ENCODE measurements at places on chromosomes 2 and 18.

GRCh38 chr2:183024339-183025095 lies 13.7 kb downstream of the NCKAP1 start:
- no peak for DNase-seq

DNA sequence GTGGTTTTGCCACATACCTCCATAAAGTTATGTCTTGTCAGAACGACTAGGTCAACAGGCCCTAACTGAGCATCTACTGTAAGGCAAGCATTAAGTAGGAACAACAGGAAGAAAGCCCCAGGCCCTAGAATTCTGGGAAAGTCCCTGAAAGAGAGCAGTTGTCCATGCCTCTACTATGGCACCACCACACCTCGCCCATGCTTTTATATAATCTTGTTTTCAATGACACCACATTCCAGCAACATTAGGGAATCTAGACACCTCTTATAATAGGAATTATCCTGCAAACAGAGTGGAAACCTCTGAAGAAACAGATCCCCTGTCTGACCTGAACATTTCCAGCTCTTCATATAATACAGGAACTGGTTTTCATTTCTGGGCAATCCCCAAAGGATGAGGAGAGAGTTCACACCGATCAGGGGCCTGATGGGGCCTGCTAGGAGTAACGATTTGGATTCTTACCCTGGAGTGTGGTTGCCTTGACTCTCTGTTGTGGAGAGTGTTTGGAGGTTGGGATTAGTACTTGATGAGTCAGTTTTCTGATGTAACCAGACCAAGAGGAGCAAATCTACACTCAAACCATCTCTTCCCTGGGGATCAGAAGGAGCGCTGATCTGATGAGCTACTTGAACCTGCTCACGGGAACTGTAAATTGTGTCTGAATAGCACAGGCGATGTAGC lies 31.9 kb upstream of the CEP68 start:
- DNase-seq: peak; percentile 69

GRCh38 chr2:73961823-73962615 lies 22.7 kb upstream of the TET3 start:
- no peak for DNase-seq

GRCh38 chr18:3081584-3081991 lies 68.6 kb upstream of the LPIN2 start:
- DNase-seq: no peak

DNA sequence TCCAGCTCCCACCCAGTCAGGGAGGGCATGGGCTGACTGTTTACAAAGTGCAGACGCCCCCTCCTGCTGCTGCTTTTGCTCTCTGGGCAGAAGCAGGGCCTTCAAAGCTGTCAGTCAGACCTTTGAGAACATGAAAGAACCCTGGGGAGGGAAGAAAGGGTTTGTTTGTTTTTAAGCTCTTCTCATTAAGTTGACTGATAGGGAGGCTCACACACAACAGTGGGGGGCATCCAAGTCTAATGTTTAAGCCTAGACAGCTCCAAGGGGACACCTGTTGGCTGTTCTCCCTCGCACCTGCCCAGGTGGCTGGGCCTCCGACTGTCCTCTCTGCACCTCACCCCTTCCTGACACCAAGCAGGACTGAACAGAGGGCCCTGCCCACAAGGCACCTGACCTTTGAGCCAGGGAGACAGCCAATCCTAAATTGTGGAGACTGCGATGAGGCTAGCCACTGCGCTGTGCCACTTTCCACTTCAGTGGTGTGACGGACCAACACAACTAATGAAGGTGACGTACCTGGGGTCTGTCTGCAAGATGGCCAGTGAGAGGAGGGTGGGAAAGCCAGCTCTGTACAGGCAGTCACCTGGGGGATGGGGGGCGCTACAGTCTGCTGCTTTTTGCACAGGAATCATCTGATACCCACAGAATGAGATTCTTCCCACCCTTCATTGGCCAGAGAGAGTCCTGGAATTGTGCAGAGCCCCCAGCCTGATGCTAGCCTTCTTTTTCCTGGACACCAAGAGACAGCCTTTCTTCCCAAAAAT lies 16.3 kb downstream of the ST6GAL2 start:
- DNase-seq: no peak

DNA sequence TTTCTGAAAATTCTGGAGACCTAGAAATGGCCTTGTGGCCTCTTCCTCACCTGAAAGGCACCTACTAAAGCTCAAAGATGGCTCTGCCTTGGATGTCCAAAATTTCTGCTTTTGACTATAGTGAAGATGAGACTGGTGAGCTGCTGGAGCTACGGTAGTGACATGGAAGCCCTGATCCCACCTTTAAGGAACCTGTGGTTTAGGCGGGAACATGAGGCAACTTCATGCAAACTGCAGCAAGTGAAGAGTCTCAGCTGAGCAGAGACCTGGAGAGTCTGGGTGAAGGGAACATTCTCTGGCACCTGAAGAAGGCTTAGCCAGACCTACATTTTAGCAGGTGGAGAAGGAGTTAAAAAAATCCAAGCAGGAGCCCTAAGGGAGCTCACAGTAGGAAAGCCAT lies 40.0 kb downstream of the GORASP2 start:
- DNase-seq: no peak

GRCh38 chr18:58721566-58722239 lies 50.4 kb downstream of the MALT1 start:
- peak; percentile 3 for DNase-seq

DNA sequence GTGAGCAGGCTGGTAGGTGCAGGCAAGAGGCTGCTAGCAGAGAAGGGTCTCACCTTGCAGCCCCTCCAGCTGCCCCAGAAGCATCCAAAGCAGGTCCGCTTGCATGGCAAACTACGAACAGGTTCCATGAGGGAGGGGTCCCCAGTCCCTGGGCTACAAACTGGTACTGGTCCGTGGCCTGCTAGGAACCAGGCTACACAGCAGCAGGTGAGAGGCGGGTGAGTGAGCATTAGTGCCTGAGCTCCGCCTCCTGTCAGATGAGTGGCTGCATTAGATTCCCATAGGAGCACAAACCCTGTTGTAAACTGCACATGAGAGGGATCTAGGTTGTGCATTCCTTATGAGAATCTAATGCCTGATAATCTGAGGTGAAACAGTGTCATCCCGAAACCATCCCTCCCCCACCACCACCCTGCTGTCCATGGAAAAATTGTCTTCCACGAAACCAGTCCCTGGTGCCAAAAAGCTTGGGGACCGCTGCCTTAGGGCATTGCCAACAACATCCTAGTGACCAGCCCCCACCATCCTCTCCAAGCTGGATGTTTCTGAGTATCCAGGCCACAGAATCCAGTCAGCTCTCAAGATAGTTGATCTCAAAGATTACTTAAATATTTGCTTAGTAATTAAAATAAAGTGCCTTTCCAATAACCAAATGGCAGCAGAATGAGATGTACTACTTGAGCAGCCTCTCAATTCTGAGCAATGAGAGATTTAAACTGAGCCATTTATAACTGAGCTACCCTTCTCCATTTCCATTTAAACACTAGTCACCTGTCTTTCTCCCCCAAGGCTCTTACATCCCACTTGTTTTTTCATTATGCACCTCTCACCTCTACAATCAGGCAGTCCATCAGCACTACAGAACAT lies 32.4 kb downstream of the LRP2 start:
- DNase-seq: no peak

- no peak for DNase-seq
Measured at GRCh38 chr2:204124140-204124750, 187.7 kb downstream of the ICOS start.

- DNase-seq: no peak
Measured at GRCh38 chr2:230023313-230023712, 45.4 kb downstream of the SLC16A14 start.

DNA sequence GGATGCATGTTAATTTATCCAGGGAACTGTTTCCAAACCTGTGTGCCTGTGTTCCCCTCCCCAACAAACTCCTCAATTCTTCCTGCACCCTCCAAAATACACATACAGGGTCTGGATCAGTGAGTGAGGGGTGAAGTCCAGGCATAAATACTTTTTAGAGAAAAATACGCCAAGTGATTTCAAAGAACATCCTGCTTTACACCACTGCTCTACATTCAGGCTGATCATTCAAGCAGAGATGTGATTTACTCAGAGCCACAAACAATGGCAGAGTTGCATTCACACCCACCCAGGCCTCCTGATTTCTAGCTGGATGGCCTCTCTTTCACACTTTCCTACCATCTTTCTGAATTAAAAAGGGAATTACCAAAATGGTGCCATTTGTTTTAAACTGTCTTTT lies 289.5 kb upstream of the SLC14A2 start:
- no peak for DNase-seq

- DNase-seq: no peak
Measured at GRCh38 chr2:96903815-96904214, 33.9 kb upstream of the SEMA4C start.

DNA sequence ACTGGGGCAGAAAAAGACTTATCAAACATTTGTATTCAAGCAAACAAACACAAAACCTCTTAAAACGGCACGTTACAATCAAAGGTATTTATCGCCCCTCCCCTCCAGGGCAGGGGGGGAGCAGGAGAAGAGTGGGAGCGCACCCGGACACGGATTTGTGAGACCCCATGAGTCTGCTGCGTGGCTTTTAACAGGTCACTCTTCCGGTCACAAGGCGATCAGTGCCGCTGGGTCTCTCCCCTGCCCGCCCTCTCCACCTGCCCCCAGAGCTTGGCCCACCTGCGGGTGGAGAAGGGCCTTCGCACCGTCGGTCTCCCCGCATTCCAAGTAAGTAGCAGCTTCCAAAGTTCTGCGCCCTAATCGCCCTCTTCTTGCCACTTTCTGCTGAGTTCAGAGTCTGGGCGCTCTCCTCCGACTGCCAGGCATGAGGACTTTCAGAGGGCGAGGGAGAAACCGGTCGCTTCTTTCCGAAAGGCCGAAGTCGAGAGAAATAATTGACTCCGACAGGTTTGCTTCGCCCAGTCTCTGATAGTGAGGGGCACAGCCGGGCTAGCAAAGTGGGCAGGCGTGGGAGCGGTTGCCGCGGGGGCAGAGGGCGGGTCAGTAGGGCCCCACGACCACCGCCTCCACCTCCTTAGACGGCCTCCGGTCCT lies 800 bp downstream of the RPRM start:
- DNase-seq: no peak

- peak; percentile 19 for DNase-seq
Measured at GRCh38 chr2:61210332-61210981, 48.5 kb downstream of the C2orf74 start.

GRCh38 chr2:219557320-219557719 lies 13.5 kb downstream of the TMEM198 start:
- no peak for DNase-seq

GRCh38 chr2:200129721-200130462 lies 174.5 kb downstream of the MAIP1 start:
- no peak for DNase-seq

- no peak for DNase-seq
Measured at GRCh38 chr18:12318334-12318697, 10.3 kb downstream of the TUBB6 start.

DNA sequence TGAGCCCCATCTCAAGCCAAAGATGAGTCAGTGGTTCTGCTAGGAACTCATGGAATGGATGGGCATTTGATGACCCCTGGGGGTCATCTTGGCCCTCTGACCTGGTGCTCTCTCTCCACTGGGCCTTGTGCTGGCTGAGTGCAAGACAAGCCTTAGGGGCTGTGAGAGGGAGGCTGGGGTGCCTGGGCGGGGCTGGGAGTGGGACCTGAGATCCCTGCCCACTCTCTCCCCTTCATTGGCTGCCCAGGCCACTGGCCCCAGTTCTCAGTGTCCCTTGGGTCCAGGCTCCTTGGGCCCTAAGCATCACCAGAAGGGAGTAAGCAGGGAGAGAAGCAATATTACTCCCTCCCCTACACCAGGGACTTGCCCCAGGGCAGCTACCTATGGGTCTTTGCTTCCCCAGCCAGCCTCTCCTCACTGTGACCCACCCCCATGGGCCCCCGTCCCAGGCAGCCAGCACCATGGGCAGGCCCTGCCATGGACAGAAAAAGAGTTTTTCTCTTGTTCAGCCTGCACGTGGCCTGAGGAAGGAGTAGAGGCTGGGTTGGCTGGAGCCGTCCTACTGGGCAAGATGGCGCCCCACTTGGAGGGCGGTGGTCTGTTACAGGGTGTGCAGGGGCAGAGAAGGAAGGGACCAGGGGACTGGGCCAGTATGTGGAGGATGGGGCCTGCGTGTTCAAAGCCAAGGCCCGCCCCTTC lies 33.6 kb downstream of the ATOH8 start:
- no peak for DNase-seq

DNA sequence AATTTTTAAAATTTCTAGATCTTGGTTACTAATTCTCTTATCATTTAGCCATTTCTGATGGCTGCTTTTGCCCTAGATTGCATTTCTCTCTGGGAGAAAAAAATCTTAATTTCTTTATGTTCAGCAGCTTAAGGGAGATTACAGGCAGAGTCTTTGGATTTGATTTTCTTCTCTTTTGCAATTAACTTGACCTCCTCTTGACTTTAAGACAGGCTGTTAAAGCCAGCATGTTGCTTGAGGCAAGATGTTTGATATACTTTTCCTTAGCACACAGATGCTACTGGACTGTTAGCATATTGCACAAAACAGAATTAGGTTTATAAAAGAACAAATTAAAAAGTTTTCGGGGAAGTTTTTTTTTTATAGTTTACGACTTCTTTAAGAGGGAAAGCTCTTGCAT lies 50.0 kb downstream of the XRCC5 start:
- no peak for DNase-seq

GRCh38 chr2:162074632-162074895 lies 549 bp upstream of the DPP4 start:
- no peak for DNase-seq

DNA sequence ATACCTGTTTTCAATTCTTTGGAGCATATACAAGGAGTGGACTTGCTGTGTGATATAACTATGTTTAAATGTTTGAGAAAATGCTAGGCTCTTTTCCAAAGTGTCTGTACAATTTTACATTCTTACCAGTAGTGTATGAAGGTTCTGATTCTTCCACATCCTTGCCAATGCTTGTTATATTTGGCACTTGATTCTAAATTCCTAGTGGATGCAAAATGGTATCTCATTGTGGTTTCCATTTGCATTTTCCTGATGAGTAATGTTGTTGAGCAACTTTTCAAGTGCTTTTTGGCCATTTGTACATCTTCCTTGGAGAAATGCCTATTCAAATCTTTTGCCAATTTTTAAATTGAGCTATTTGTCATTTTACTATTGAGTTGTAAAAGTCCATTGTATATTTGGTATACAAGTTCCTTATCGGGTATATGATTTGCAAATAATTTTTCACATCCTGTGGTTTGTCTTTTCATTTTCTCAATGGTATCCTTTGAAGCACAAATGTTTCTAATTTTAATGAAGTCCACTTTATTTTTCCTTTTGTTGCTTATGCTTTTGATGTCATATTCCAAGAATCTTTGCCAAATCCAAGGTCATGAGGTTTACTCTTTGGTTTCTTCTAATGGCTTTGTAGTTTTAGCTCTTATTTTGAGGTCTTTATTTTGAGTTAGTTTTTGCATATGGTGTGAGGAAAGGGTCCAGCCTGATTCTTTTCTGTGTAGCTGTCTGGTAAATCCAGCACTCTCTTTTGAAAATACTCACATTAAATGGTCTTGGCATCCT lies 33.2 kb upstream of the CWC22 start:
- DNase-seq: peak; percentile 19

DNA sequence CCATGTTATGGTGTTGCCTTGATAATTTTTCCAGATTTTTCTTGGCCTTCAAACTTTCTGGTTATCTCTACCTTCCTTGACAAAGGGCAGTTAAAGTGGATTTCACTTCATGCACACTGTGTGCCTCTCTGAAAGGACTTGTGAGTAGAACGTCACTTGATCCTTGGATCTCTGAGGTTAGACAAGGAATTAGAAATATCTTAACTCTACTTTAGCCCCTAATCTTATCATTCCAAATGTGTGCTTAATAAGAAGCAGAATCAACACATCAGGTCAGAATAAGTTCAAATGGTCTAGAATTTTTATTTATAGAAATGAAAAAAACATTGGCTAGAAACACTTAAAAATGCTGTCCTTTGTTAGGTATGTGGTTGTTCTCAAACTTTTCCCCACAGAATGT lies 205.7 kb downstream of the TPGS2 start:
- DNase-seq: no peak

- no peak for DNase-seq
Measured at GRCh38 chr18:67735506-67735905, 219.0 kb upstream of the DSEL start.
